Cortex of kidney (tissue), 1 donor: ENCODE measurements at places on chromosomes 1 and 21.

DNA sequence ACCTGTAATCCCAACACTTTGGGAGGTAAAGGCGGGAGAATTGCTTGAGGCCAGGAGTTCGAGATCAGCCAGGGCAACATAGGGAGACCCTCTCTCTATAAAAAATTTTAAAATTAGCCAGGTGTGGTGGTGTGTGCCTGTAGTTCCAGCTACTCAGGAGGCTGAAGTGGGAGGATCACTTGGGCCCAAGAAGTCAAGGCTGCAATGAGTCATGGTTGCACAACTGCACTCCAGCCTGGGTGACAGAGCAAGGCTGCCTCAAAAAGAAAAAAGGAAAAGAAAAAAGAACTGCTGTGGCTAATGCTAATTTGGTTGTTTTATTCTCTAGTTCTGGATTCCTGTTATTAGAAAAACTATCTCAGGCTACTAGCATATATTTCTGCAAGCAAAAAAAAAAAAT lies 29.8 kb downstream of the DBT start:
- DNase-seq: no peak

- no peak for DNase-seq
These were observed 144.3 kb downstream of the DNM3 start for GRCh38 chr1:171985639-171986038.

GRCh38 chr1:97078872-97079271 lies 357.3 kb downstream of the PTBP2 start:
- no peak for DNase-seq

- no peak for DNase-seq
These were observed 101.2 kb downstream of the GDAP2 start for GRCh38 chr1:117828201-117828600.

GRCh38 chr21:23016617-23017016 lies 2018.4 kb downstream of the NCAM2 start:
- no peak for DNase-seq

DNA sequence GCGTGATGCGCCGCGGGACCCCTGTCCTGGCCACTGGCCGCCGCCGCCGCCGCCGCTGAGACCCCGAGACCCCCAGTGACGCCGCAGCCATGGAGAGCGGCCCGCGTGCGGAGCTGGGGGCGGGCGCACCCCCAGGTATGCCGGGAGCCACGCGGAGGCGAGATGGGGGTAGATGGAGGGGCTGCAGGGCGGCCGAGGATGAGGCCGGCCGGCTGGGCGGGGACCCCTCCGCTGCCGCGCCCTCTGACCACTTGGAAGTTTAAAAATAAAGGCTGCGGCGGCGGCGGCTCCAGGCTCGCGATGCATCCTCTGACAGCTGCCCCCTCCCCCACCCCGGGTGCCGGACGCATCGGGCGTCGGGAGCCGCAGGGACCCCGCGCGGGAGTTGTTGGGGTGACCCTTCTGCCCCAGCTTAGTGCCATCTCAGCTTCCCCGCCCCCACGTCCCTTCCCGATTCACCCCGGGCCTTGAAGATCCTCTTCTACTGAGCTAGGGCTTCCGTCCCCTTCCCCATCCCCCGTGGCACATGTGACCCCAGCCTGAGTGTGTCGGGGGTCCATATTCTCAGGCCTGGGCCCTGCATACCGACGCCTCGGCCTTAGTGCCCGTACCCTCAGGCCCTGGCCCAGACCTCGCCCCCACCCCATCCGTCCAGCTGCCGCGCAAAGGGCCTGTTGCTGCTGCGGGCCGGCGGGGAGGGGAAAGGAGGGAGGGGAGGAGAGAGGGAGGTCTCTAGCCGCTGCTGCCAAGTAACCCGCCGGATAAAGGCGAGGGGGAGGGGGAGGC lies 562 bp downstream of the MAP7D1 start:
- DNase-seq: no peak

GRCh38 chr1:227748496-227749182 lies 13.4 kb downstream of the SNAP47 start:
- no peak for DNase-seq

DNA sequence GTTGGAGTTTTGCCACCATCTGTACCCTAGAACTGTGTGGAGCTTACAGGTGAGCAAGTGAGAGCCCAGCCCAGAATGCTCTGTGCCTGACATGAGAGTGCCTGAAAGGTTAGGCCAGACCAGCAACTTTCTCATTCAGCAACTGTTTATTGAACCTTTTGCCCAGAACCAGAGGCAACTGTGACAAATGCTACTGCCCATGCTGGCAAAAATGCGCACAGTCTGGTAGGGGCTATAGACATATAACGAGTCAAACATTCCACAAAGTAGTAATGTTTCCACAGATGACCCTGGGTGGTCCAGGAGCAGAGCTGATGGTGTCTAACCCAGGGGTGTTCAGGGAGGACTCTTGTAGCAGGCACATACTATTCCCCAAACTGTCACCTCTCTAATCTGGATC lies 56.0 kb upstream of the GCLM start:
- DNase-seq: no peak

DNA sequence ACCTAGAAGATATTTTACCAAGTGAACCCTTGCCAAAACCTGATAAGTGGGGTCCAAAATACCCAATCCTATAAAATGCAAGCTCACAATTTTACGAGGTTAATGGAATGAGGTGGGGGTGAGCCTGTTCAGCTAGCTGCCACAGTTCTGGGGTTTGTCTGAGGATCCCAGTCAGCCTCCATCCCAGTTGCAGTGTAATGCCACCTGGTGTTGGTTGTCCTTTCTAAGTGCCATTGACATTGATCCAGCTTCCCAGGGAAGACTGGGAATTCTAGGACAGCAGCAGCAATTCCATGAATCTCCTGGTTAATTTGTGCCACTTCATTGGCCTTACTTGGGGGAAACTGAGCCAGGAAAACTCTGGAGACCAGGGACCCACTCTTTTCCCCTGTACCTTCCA lies 298.3 kb downstream of the RWDD3 start:
- no peak for DNase-seq

GRCh38 chr1:102919659-102920058 lies 188.7 kb downstream of the COL11A1 start:
- DNase-seq: no peak
